Esophagus muscularis mucosa (tissue), 4 donors: ENCODE measurements at places on chromosomes 5 and 9. TPM values are rescaled to one million over a fixed set of nuclear protein-coding genes. Genes with fewer than 3 reads are reported as not detected.

EFNA5 gene
- total RNA-seq, result 5.7 TPM

ZBTB34 gene
- total RNA-seq, result 12.7 TPM

- DNase-seq, result no peak
These were observed 55.4 kb upstream of the PPARGC1B start for GRCh38 chr5:149674686-149675085.

GRCh38 chr5:73450672-73451223 is 2.2 kb upstream of the FOXD1 start:
- no peak for DNase-seq

DNA sequence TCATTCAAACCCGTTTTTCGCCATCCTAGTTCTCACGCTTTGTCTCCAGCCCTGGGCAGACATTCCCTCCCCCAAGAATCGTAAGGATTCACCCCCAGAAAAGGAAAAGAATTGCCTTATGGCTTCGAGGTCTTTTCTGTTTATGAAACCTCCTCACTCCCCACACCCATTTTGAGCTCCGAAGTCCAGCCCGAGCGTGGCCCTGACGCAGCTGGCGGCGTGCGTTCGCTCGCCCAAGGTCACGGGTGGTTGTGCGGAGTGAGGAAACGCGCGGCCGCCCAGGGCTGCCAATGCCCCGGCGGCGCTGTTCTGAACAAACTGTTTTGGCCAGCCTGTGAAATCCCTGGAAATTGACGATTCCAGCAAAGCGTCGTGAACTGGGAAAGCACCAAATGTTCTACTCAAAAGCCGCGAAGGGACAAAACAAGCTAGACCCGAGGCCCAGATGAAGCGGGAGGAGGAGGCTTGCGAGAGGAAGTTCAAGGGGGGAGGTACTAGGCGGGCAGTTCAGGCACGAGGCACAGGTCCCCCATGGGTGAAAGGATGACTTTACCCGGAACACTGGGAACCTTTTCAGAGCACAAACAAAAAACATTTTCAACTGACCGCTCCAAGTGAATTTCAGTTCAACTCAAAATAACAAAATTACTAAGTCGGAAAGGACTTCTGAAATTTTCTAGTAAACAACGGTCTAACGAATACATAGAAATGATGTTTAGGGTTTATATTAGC is 683 bp upstream of the ZFAND5 start:
- peak; percentile 96 for DNase-seq

DNA sequence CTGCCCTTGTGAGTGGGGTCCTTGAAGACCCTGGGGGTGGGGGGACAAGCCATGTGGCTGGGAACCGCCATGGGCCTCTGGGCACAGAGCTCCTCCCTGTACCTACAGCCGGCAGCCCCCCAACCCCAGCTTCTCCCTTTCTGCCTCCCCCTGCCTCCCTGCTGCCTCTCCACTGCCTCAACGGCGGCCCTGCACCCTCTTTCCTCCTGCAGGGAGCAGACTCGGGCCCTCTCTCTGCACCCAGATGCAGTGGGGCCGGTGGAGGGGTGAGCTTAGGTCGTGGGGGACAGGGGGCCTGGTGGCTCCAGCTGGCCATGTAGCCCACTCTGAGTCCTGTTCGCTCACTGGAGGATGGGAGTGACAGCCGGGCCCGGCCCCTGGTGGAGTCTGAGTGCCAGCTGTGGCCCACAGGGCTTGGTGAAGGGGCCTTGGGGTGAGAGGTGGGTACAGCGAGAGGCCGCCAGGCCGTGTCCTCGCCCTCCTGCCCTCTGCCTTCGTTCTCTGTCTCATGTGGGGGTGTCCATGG is 139.3 kb upstream of the COL5A1 start:
- DNase-seq, result no peak
